ENCODE measurements at places on chromosomes 1 and 21.

- DNase-seq = peak; percentile 57
Measured at GRCh38 chr1:196372896-196373536, 235.2 kb downstream of the KCNT2 start.

- DNase-seq = peak; percentile 27
Measured at GRCh38 chr1:220045356-220046051, 801 bp downstream of the EPRS1 start.

DNA sequence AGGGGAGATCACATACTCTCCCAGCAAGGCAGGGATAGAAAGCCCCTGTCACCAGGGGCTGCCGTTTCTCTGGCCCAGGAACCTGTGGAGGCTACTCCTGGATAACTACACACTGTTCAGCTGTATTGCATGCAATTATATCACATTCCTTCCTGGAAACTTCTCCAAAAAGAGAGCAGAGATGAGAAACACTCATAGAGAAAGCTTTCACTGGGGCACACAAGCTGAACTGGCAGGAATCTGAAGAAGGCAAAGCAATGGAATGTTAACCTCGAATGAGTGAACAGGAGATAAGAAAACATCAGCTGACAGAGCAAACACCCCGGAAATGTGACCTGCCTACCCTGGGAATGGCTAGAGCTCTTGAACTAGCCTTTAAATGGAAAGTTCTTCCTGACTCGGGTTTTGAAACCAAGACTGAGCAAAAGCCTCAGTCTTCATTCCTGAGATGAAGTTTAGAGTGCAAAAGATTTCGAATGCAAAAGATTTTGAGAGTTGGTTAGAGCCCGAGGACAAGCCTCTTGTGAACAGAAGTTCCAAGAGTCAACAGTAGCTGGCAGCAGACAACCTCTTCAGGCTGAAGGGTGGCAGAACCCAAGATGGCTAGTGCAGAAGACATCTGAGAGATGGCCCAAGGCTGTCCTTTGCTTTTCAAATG is 32.3 kb downstream of the CCN1 start:
- DNase-seq = peak; percentile 56

DNA sequence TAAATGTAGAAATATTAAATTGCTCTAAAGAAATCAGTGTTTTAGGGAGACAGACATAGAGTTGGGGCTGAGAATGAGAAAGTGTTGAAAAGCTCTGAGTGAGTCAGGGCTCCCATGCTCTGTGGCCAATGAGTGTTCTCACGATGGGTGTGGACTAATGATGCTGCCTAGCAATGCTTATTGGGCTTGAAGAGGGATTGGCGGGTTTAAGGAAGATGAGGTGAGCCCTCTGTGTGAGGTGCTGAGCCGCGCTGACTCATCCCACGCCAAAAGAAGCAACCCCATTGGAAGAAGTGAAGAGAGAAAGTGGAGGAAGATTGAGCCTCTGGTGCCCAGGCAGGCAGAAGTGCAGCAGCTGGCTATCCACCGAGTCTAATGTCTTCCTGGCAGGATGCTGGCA is 65.1 kb upstream of the DPT start:
- peak; percentile 9 for DNase-seq

- no peak for DNase-seq
Measured at GRCh38 chr1:223330466-223330865, 33.5 kb downstream of the SUSD4 start.

Measured in epithelial cell of esophagus (primary cell).